ENCODE measurements at places on chromosomes 7 and 10. TPM values are rescaled to one million over a fixed set of nuclear protein-coding genes. Genes with fewer than 3 reads are reported as not detected.

Gene RAB19
- not detected for total RNA-seq

Gene NKX1-2
- 0.05 TPM for total RNA-seq

Gene SUN3
- not detected for total RNA-seq

Gene CLRN3
- total RNA-seq = not detected

Gene ZNF485
- total RNA-seq = 1.9 TPM

Gene PPP1R17
- total RNA-seq = not detected

Gene PRSS37
- total RNA-seq = not detected

Gene MACROH2A2
- 28.7 TPM for total RNA-seq

Gene NUDT13
- 2.5 TPM for total RNA-seq

Gene MSMB
- total RNA-seq = not detected

Gene BTBD16
- 0.41 TPM for total RNA-seq

Gene CYP3A4
- total RNA-seq = not detected

Gene THNSL1
- total RNA-seq = 3.5 TPM

Gene SPDYE11
- total RNA-seq = not detected

Gene PHTF2
- total RNA-seq = 15.9 TPM

Gene OPALIN
- not detected for total RNA-seq

Gene TUBB8
- not detected for total RNA-seq

Gene HOXA10
- total RNA-seq = 7.5 TPM

Gene PNLIPRP3
- total RNA-seq = not detected

Gene HKDC1
- 21.3 TPM for total RNA-seq

Gene ODAD2
- not detected for total RNA-seq

Gene WIPF3
- 0.57 TPM for total RNA-seq

Gene ICA1
- total RNA-seq = 0.85 TPM

Gene SEMA3C
- total RNA-seq = 58.4 TPM

Gene ELAPOR2
- 0.06 TPM for total RNA-seq

Gene ASB4
- total RNA-seq = 0.42 TPM

Gene STEAP2
- 3.5 TPM for total RNA-seq

Gene CFAP43
- 0.13 TPM for total RNA-seq

Gene LLCFC1
- total RNA-seq = not detected

Gene ABHD11
- 20.5 TPM for total RNA-seq

Gene OR2A14
- total RNA-seq = not detected

Gene BMPR1A
- 24.0 TPM for total RNA-seq

Gene PARP12
- total RNA-seq = 21.9 TPM

Gene FGFR2
- total RNA-seq = 1.0 TPM

Gene CALCR
- not detected for total RNA-seq

Gene CLDN12
- total RNA-seq = 23.8 TPM

Gene ZMYND11
- 45.5 TPM for total RNA-seq

Gene SPDYE16
- total RNA-seq = not detected

Data from A549 treated with RU486 at 1 μM for 4 hours (cell line).